ENCODE measurements at places on chromosomes 3 and 15. TPM values are rescaled to one million over a fixed set of nuclear protein-coding genes. Genes with fewer than 3 reads are reported as not detected.

FETUB gene
- not detected for total RNA-seq

AGBL1 gene
- 23.0 TPM for total RNA-seq

SIDT1 gene
- total RNA-seq: 37.5 TPM

IL16 gene
- total RNA-seq: 18.9 TPM

ZNF35 gene
- 8.7 TPM for total RNA-seq

P3H2 gene
- total RNA-seq: 114 TPM

DUT gene
- 79.3 TPM for total RNA-seq

GOLGA8S gene
- total RNA-seq: not detected

SERINC4 gene
- not detected for total RNA-seq

ENTPD3 gene
- total RNA-seq: 4.4 TPM

ST3GAL6 gene
- 11.2 TPM for total RNA-seq

EXD1 gene
- total RNA-seq: not detected

STRIT1 gene
- total RNA-seq: not detected
